ENCODE measurements at places on chromosomes 2 and 18.
A peak's percentile ranks its signal among the peaks of the same experiment; 100 is the strongest.

- peak; percentile 67 for DNase-seq
Measured at GRCh38 chr2:95231723-95232122, 24.4 kb downstream of the ZNF892 start.

- DNase-seq, result no peak
Measured at GRCh38 chr18:60838677-60839076, 466.1 kb upstream of the MC4R start.

GRCh38 chr2:134227666-134228065, 26.2 kb upstream of the MGAT5 start:
- no peak for DNase-seq

DNA sequence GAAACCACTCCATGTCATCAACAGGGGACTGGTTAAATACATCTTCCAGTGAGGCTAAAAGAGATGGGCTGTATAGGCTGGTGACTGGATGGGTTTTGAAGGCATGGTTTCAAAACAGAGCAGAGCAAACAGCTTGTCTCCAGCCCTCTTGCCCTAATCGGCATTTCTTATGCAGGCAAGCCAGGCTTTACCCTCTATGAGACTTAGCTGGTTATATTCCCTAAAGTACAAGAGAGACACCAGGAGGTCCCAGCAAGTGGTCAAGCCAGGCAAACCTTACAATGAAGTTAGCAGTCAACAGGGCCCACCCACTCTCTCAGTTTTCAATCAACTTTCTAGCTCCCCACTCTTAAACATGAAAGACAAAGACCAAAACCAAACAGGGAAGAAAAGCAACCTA, 19.0 kb downstream of the OSBPL1A start:
- no peak for DNase-seq

- DNase-seq, result no peak
Measured at GRCh38 chr2:144522897-144523595, 3.1 kb upstream of the ZEB2 start.

DNA sequence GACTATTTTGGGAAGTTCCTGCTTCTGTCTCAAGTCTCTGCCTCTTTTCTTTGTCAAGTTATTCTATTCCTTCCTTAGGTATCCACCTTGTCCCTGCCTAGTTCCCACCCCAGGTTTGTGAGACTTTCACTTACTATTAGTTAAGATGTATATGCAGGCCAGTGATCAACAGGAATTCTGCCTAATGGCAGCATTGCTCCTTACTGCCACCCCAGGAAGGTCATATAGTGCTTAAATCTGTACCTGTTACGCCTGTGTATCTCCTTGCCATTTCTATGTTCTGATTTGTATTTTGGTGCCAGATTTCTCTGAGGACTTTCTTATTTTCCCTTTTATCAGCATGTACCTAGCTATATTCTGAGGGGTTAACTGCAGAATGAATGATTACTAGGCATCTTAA, 746.0 kb upstream of the TMEFF2 start:
- no peak for DNase-seq

All from fibroblast of skin of right biceps (primary cell).